Midbrain (tissue), 1 donor: ENCODE measurements at places on chromosomes 2 and 18.

- no peak for DNase-seq
These were observed 33.6 kb downstream of the PLEKHA3 start for GRCh38 chr2:178513876-178514275.

- no peak for DNase-seq
These were observed 54.4 kb downstream of the LBH start for GRCh38 chr2:30285758-30286157.

- DNase-seq: no peak
These were observed 325.8 kb downstream of the DYSF start for GRCh38 chr2:71778936-71779773.

DNA sequence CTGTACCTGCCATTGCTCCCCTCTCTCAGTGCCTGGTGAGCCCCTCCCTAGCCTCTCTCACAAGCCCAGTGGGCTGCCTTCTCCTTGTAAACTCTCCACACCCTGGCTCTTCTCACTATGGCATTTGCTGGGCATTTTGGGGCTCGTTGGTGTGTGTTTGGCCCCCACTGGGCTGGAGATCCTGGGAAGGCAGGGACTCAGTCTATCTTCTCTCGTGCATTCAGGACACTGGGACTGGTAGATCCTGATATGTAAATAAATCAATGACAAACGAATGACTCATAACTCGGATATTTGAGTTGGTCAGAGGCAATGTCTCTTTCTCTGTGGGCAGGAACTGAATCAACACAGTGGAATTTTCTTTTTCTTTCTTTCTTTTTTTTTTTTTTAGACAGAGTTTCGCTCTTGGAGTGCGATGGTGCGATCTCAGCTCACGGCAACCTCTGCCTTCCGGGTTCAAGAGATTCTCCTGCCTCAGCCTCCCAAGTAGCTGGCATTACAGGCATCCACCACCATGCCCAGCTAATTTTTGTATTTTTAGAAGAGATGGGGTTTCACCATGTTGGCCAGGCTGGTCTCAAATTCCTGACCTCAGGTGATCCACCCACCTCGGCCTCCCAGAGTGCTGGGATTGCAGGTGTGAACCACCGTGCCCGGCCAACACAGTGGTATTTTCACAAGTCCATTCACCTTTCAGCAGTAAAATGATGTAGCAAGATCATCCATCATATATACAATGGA, 144.6 kb upstream of the SPRED2 start:
- no peak for DNase-seq
